Umbilical cord (tissue), 2 donors: ENCODE measurements at places on chromosomes 7 and 10. TPM values are rescaled to one million over a fixed set of nuclear protein-coding genes. Genes with fewer than 3 reads are reported as not detected.

Gene AKR1C4
- not detected for total RNA-seq

- no peak for DNase-seq
These were observed 4.2 kb downstream of the PARP12 start for GRCh38 chr7:140058517-140058916.

GRCh38 chr7:48144291-48144768, 26.9 kb upstream of the ABCA13 start:
- DNase-seq: no peak

DNA sequence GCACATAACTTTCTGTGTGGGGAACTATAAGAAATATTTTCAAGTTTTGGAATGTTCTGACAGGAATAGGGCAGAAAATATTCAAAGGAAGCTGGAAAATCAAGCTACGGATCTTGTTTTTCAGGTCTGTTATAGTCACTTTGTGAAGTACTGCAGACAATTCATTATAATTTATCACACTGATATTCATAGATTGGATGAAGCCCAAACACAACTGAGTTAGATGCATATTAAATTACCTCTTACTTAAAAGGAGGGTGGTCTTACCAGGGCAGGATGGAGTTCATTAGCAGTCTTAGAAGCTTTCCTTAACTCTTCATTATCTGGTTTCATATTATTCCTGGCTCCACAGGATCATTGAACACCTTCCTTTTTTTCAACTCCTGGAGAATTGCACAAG, 242.3 kb downstream of the DYNC1I1 start:
- DNase-seq: peak; percentile 38

DNA sequence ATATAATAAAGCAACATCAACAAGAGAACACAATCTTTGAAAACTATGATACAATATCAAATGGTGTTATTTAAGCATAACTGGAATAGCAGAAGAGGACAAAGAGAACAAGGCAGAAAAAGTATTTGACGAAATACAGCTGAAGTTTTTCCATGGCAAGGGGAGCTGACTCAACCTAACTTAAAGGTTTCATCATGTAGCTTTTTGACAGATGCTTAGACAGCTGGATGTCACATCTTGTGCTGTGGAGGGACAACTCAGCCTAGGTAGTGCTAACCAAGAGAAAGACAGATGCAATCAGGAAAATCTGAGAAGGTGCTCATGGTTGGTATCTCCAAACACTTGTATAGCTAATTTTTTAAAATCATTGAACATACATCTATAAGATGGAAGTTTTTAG, 208.2 kb downstream of the TFEC start:
- no peak for DNase-seq

- no peak for DNase-seq
These were observed 243.8 kb downstream of the DYNC1I1 start for GRCh38 chr7:96016056-96016586.

DNA sequence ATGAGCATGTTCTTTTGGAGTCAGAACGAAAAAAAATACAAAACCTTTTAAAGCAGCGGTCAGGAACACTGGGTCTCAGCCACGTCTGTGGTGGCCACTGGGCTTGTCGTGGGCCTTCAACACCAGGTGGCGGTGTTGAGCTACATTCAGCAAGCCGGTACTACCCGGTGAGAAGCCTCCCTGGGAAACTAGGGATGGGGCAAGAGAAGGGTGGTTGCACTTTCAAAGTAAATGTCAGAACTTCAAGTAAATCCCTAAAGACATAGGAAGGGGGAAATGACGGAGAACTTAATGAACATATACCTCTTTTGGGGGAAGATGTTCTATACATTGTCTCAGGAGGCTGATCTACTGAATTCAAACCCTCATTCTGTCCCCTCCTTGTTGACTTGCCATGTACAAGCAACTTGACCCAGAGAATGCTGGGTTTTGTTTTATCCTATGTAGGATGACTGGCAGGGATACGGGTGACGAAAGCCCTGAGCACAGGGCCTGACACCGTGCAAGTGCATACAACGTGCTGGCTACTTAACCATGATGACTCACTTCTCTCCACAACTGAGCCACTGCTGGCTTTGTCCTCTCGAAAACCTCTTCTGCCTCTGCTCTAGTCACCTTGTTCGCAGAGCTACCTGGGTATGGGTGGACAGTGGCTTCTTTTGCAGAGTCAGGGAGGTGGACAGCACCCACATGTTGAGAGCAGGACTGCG, 49.0 kb upstream of the BAMBI start:
- DNase-seq: peak; percentile 81

- no peak for DNase-seq
These were observed 80.0 kb upstream of the FAM180A start for GRCh38 chr7:135828604-135829003.
